ENCODE measurements at places on chromosomes 12 and 14.
A peak's percentile ranks its signal among the peaks of the same experiment; 100 is the strongest.

- DNase-seq = no peak
These were observed 152.7 kb upstream of the KITLG start for GRCh38 chr12:88733008-88733407.

GRCh38 chr12:108750526-108750925, 19.2 kb upstream of the CORO1C start:
- no peak for DNase-seq

- DNase-seq = no peak
These were observed 239.4 kb upstream of the PDE3A start for GRCh38 chr12:20128928-20129327.

DNA sequence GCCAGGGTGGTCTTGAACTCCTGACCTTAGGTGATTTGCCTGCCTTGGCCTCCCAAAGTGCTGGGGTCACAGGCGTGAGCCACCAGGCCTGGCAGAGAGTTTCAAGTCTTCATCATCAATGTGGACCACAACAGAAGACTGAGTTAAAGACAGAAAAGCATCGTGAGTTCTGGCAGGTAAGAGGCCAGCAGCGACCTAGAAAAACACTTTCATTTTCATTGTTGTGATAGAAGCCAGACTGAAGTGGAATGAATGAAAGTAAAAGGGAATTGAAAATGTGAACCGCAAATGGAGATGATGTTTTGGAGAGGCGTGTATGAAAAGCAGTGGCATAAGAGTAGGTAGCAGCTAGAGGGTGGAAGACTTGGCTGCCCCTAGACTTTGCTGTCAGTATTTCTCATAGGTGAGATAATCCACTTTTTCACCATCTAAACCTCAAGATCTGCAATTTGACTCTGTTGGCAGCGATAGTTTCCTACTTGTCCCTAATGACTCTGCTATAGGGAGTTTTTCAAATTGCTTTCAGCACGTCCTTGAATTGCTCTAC, 47.1 kb upstream of the PLEKHA5 start:
- no peak for DNase-seq

DNA sequence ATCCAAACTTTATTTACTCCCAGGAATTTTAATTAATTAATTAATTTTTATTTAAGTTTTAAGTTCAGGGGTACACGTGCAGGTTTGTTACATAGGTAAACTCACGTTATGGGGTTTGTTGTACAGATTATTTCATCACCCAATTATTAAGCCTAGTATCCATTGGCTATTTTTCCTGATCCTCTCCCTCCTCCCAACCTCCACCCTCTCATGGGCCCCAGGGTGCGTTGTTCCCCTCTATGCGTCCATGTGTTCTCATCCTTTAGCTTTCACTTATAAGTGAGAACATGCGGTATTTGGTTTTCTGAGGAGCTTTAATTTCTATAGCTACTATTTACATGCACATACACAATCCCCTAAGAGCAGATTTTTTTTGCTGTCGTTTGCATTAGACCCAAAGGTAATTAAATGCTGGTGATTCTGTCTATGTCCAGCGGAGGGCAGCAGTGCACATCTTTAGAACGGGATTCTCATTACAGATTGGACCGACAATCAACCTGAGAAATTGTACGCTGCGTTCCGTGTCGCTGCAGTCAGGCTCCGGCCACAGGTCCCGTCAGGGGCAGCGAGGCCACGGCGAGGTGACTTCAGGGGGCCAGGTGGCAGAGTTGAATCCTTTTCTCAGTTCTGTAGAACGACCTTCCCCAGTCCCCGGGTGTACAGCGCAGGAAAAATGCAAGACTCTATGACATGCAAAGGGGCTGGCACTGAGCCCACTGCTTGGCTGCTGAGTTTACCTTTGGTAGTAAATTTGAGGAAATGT, 11.6 kb downstream of the TMEM30B start:
- peak; percentile 61 for DNase-seq

- no peak for DNase-seq
These were observed 1264.0 kb downstream of the TMEM121 start for GRCh38 chr14:106790189-106791036.

DNA sequence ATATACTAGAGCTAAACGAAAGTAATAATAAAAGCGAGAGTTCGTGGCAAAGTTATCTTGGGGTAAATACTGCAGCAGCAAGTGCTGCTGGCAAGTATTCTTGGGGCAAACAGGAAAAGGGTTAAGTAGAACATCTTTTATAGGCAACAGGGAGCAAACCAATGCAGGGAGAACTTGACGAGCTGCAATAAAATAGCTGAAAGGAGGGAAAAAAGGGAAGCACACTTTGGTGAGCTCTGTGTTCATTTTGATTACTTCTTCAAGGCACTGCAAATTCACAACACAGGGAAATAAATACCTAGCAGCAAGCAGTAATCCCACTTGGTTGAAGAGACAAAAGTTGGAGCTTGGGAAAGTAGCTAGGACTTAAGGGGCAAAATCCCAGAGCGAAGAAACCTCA, 42.3 kb upstream of the TTC7B start:
- DNase-seq = no peak

- no peak for DNase-seq
These were observed 32.3 kb downstream of the TSPAN8 start for GRCh38 chr12:71125515-71125914.

GRCh38 chr14:76908834-76909233, 82.6 kb downstream of the LRRC74A start:
- DNase-seq = no peak

- no peak for DNase-seq
These were observed 72.4 kb upstream of the SSTR1 start for GRCh38 chr14:38135106-38135867.

DNA sequence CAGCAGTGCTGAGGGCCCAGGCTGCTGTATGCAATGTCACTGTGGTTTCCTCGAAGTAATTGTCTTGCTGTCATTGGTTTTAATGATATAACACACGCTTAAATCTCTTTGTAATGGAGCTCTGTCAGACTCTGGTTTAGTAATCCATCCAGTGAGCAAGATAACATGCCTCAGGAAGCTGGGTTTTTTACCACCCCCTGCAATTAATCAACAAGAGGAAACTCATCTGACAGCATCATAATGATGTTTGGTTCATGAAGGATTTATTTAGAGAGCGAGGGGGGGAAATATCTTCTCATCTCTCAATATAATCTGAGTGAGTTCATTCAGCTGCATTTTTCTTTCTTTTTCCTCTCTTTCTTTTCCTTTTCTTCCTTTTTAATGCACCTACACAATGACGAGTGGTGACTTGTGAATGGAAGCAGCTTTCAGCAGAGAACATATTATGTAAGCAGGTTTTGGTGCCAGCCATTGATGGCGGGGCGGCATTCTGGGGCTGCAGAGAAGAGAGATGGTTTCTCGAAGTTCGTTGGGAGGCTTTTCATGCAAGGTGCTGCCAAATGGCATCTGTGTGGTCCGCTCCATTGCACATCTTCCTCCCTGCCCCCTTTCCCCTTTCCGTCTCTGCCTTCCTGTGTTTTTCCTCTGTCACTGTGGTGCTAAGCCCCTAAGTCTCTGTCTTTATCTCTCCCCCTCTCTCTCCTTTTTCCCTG, 6.7 kb downstream of the RPH3A start:
- DNase-seq = no peak

DNA sequence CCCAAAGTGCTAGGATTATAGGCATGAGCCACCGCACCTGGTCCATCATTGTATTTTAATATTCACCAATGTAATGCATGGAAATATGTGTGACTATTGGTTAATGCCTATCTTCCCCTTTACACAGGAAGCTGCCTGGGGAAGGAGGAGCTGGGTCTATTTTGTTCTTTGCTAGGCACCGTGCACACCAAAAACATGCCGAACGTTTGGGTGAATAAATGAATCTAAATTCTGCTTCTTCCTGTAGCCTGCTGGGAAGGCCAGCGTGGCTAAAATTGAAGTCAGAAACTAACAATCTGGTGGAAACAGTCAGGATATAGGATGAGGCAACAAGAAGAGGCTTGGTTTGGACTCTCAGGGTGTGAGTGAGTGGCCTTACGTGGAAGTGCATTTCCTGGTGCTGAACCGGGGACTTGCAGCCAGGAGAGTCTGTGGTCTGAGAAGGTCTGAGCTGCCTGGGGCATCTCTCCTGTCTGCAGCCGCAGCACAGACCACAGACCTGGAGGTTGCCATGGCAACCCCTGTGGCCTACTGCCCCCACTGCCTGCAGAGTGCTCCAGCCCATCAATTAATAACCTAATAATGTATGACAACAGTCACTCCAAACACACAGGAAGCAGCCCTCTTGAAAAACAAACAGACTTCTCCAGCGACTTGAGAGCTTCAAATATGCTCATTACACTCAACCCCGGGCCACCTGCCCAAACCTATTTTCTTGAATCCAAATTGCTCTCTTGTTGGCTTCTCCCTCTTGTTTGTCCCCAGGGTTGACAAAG, 5.5 kb upstream of the GPR68 start:
- DNase-seq = peak; percentile 99

DNA sequence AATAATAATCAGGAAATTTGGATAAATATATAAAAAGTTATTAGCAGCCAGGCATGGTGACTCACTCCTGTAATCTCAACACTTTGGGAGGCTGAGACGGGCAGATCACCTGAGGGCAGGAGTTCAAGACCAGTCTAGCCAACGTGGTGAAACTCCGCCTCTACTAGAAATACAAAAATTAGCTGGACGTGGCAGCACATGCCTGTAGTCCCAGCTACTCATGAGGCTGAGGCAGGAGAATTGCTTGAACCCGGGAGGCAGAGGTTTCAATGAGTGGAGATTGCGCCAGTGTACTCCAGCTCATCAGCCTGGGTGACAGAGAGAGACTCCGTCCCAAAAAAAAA, 64.5 kb downstream of the SYT1 start:
- no peak for DNase-seq

- DNase-seq = peak; percentile 90
These were observed 30.7 kb downstream of the GUCY2C start for GRCh38 chr12:14665354-14666348.

- no peak for DNase-seq
These were observed 20.1 kb downstream of the CGRRF1 start for GRCh38 chr14:54529811-54530210.

DNA sequence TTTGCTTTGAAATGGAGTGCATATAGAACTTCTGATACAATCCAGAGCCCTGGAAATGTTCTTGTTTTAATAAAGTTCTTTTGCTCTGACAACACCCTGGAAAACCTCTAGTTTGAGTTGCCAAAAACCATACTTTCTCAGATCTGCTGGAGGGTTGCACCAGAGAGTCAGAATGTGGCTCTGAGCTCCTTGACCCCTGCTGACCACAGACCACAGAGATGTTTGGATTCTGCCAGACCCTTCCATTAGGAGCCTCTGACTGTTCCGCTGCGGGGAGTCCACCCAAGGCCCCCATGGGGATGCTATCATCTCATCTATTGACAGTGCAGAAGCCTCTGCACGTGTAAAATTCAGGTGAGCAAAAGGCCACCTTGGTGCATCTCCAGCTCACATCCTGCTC, 332.6 kb downstream of the GLT1D1 start:
- DNase-seq = no peak

DNA sequence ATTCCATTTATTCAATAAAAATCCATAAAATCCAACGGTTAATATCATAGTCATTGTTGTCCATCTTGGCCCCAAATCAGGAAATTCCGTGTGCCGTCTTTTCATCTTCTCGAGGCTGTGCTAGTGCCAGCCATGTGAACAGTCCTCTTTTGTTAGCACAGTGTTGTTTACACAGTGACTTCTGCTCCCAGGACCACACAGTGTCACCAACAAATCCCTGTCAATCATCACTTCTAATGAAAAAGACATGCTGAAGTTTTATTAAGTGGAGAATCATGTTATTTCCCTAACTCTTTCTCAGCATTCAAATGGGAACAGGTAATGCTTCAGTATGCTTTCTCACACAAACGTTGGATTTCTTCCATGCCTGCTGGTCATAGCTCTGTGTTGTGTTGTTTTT, 1.9 kb upstream of the SLCO1A2 start:
- DNase-seq = no peak

- no peak for DNase-seq
These were observed 90.9 kb upstream of the CPM start for GRCh38 chr12:69023840-69024239.

DNA sequence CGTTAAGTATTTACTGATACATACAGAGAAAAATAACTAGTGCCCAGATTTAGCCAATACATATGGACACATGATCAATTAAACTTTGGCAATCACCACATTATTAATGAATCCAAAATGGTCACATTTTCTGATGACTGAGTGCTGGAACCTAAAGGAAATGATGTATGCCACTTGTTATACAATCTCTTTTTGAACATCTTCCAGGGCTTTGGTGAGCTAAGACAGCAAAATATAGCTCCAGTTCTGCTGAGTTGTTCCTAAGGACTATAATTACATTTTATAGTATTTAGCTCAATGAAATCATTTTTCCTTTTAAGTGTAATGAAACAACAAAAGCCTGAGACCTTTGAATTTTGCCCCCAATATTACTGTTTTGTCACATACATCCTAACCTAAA, 329.1 kb upstream of the ATP2B1 start:
- DNase-seq = no peak

DNA sequence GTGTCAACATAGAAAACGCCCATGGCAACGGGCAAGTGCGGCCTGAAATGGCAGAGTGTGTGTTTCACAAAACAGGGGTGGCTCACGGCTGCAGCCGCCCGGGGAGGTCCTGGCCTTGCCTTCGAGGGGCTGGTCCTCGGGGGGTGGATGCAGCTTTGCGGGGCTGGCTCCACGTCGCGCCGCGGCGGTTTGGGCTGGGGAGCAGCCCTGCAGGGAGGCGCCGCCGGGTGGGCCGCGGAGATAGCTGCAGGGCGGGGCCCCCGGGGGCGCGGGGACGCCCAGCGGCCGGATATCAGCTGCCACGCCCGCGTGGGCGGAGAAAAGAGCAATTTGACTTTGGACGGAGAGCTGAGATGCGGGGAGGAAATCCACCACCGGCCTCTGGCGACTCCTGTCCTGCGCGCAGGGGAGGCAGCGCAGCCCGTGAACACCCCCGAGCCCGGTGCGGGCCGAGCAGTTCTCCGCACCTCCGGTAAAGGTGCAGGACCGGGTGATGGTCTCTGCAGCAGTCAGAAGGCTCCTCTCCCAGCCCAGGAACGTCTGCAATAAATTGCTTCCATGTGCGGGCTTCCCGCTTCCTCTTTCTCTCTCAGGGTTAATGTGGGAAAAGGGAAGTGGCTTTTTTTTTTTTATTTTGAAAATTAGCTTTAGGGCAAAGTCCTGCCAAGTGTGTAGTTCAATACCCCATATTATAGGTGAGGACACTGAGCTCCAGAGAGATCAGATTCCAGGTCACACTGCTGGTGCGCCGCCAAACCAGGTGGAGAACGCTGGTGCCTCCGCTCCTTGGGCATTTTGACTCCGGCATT, 110.5 kb downstream of the ARF6 start:
- no peak for DNase-seq

DNA sequence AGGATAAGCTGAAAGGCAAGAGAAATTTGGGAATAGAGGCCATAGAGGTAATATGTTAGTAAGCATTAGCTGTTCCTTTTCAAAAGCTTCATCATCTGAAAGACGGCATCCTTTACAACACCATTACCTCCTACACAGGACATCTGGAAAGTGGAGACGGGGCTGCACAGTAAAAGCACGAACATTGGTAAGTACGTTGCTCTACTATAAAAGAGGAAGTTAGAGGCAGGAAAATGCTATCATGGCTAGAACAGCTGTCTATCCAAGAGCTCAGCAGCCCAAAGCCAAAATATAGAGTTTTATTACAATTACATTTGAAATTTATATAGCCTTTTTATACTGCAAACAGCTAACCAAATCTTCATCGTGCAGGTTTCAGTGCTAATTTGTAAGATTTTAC, 172.3 kb upstream of the GRIP1 start:
- no peak for DNase-seq

All from NCI-H1417 treated with DMSO at 0.1 percent for 48 hours (cell line).